ENCODE measurements at places on chromosomes 12 and 14. TPM values are rescaled to one million over a fixed set of nuclear protein-coding genes. Genes with fewer than 3 reads are reported as not detected.

- DNase-seq, result no peak
- no peak overlapping the region for H3K27ac ChIP-seq
Observed at GRCh38 chr14:99389174-99389826, 91.4 kb downstream of the SETD3 start.

DNA sequence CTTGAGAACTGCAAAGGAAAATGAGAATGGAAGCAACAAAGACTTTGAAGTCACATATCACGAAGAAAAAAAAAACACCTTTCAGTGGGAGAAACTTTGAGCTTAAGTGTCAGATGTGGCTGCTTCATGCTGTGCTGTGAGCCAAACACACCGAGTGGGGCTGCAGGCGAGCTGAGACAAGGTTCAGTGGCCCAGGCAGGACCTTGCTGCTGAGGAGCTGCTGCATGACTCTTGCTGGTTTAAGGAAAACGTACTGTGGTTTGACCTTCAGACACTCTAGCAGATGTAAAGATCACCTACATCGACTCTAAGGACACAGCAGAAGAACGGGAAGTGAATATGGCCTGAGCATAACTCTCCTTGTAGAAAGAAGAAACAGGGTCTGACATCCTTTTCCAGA, 118.1 kb upstream of the OR4E1 start:
- no peaks in the 10 kb centered on the region for H3K27me3 ChIP-seq
- DNase-seq, result no peak
- no peaks in the 10 kb centered on the region for H3K4me1 ChIP-seq
- no peaks in the 10 kb centered on the region for H3K36me3 ChIP-seq

GRCh38 chr14:99619835-99620834, 16.1 kb upstream of the CCDC85C start:
- no peak overlapping the region for H3K27ac ChIP-seq
- no peaks in the 10 kb centered on the region for H3K27me3 ChIP-seq
- DNase-seq, result no peak
- H3K4me1 ChIP-seq, result no peaks in the 10 kb centered on the region

DNA sequence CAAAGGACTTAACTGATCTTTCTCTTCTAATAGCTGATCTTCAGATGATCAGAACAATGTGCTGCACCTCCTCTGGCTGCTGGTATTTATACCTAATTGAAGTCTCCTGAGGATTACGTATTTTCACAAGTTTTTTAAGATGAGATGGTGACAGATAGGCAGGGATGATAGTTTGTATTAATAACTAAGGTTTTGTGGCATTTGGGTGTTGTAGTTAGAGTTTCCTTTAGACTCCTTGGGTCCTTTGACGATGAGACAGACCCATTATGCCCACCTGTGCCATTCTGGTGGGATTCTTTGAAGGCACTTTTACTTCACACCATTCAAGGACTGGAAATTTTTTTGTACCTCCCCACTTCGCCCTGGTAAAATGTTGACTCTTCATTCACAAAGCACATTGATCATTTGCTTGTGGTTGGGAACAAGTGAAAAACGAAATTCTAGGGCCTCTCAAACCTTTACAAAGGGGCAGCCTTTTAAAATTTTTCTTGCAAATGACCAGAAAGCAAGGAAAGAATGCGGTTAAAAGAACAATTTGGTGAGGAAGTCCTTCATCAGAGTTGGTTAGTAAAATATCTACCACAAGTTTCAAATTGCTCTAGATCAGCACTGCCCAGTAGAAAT, at the start of gene IFNG:
Gene IFNG, minus strand, starts transcription at position 60 of the 624 bp plus-strand sequence. CDS start 125 bp downstream, outside the sequence.
- no peaks in the 10 kb centered on the region for H3K27me3 ChIP-seq
- no peaks in the 10 kb centered on the region for H3K4me1 ChIP-seq
- H3K36me3 ChIP-seq, result no peaks in the 10 kb centered on the region

DNA sequence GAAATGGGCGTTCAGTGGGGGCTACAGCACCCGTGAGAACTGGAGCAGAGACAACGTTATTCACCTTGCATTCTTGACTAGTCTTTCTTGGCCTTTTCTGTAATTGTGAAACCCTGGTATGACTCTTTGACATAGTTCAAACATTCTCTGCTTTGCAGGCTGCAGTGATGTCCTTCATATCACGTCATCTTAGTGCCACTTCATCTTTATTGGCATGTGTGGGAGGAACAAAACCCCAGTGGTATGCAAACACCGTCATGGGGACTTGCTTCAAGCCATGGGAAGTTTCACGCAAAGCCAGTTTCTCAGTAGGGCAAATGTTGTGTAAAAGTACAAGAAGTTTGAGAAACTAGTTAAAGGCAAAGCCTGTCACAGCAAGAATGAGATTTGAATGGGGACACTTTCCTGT, 20.2 kb upstream of the DUSP16 start:
- no peaks in the 10 kb centered on the region for H3K4me1 ChIP-seq
- H3K27me3 ChIP-seq, result no peaks in the 10 kb centered on the region
- DNase-seq, result no peak
- H3K27ac ChIP-seq, result no peak overlapping the region
- no peak overlapping the region for H3K4me3 ChIP-seq

DNA sequence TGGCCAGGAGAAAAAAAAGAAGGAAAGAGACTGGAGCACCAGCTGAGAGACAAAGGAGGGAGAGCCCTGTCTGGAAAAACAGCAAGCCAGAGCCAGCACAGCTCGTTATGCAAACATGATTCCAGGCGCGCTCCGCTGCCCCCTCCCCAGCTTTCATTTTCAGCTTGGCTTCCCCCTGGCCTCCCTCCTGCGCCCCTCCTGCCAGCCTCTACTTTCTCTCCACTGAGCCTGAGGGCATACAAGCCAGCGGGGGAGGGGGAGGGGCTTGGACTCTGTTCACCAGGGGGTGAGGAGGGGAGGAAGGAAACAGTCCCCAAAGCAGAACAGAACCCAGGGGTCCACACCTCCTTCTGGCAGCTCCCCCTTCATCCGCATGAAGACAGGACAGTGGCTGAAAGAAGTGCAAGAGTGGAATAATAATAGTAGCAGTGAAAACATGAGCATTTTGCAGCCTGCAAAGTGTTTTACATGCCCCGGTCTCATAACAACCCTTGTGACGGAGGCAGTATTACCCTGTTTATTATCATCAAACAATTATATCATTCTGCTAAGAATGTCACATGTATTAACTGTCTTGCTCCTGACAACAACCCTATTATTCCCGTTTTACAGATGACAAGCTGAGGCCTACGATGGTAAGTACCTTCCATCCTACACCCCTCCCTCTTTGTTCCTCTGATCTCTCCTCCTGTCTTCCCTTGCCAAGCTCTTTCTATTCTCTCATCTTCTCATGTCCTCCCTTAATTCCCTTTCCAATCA, 24.2 kb downstream of the SMUG1 start:
- H3K4me1 ChIP-seq, result no peaks in the 10 kb centered on the region
- H3K27ac ChIP-seq, result no peak overlapping the region
- H3K36me3 ChIP-seq, result no peaks in the 10 kb centered on the region

- H3K27me3 ChIP-seq, result no peaks in the 10 kb centered on the region
- H3K4me1 ChIP-seq, result no peaks in the 10 kb centered on the region
- no peaks in the 10 kb centered on the region for H3K36me3 ChIP-seq
- H3K4me3 ChIP-seq, result no peak overlapping the region
- no peak for DNase-seq
- no peak overlapping the region for H3K27ac ChIP-seq
Observed at GRCh38 chr12:118288174-118288573, 84.5 kb downstream of the TAOK3 start.

- H3K4me1 ChIP-seq, result peaks cover 48% of the 10 kb centered on the region
- no peaks in the 10 kb centered on the region for H3K27me3 ChIP-seq
- peak; percentile 85 for DNase-seq
- H3K27ac ChIP-seq, result peak overlapping the region; percentile 99
- H3K36me3 ChIP-seq, result no peaks in the 10 kb centered on the region
Observed at GRCh38 chr12:122421187-122421820, 1.2 kb downstream of the CLIP1 start.

The INHBC gene
- not detected for polyA plus RNA-seq
